ENCODE measurements at places on chromosomes 3 and 15. TPM values are rescaled to one million over a fixed set of nuclear protein-coding genes. Genes with fewer than 3 reads are reported as not detected.

GRCh38 chr15:47203993-47204392 is 513.3 kb upstream of the SEMA6D start:
- no peak for DNase-seq

- DNase-seq = no peak
Observed at GRCh38 chr3:184954251-184954650, 142.3 kb downstream of the VPS8 start.

GRCh38 chr3:134311265-134311664 is 60.6 kb upstream of the RYK start:
- no peak for DNase-seq

The NLGN1 gene
- 7.8 TPM for polyA plus RNA-seq

The PLIN1 gene
- 0.33 TPM for polyA plus RNA-seq

The PIERCE2 gene
- polyA plus RNA-seq = 1.9 TPM
